H1 (cell line): ENCODE measurements at places on chromosomes 2 and 18. TPM values are rescaled to one million over a fixed set of nuclear protein-coding genes. Genes with fewer than 3 reads are reported as not detected.

The MYCN gene
- 137 and 142 TPM in 2 replicates for total RNA-seq

DNA sequence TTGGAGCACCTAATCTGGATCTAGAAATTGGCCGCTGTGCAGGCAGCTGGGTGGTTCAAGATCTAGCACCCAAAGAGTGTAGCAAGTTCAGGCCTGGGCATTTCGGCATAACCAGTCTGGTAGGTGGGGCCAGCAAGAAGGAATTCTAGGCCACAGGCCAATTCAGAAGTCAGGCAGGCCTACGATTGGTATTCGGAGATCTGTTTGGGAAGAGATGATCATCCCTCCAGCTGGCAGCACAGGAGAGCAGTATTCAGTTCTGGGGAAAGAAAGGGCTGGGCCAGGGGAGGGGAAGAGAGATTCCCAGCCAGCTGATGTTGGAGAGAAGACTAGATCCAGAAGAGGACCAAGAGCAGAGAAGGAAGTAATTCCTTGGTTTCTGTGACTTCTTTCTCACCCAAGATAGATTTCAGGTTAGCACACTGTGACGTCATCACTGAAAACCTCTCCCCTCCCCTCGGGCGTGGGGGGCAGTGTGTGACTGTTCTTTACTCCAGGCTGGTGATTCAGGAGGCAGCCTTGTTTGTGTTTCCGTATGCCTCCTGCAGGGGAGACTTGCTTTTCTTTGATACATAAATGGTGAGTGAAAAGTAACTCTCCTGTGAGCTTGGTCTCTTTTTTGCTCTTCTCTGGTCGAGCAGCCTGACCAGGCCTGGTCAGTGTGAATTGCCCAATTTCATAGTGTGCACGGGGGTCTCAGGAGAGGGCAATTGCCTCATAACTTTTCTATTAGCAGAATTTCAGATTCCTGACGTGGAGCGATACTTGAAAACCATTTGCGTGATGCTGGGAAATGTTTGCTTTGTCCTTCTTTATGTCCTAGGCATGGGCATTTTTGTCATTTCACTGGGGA is 61.1 kb downstream of the MEIS1 start:
- DNase-seq = no peak
- H3K4me3 ChIP-seq = no peak overlapping the region
- H3K27ac ChIP-seq = no peak overlapping the region
- H3K36me3 ChIP-seq = no peaks in the 10 kb centered on the region

The ARHGAP28 gene
- 14.4 and 15.4 TPM in 2 replicates for total RNA-seq

The REG1B gene
- total RNA-seq = not detected in 2 replicates

DNA sequence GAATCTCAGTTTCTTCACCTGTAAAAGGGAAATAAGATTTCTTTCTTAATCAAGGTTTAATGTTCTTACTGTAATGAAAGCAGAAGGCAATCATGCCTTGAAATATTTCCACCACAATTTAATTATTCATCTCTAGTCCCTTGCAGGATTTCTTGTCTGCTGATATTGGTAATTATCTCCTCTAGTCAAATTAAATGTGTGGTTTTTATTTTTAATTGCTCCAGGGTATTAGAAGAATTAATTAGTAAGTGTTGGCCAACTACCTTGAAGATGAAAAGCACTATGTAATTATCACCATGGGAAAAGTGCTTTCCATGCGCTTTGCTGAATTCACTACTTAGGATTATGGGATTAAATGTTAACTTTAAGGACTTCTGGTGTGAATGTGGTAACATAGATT is 8.7 kb upstream of the LAPTM4A start:
- H3K27me3 ChIP-seq = no peaks in the 10 kb centered on the region
- DNase-seq = no peak
- H3K27ac ChIP-seq = no peak overlapping the region
- no peaks in the 10 kb centered on the region for H3K36me3 ChIP-seq
- no peaks in the 10 kb centered on the region for H3K4me1 ChIP-seq

The SPATA3 gene
- not detected in 2 replicates for total RNA-seq

DNA sequence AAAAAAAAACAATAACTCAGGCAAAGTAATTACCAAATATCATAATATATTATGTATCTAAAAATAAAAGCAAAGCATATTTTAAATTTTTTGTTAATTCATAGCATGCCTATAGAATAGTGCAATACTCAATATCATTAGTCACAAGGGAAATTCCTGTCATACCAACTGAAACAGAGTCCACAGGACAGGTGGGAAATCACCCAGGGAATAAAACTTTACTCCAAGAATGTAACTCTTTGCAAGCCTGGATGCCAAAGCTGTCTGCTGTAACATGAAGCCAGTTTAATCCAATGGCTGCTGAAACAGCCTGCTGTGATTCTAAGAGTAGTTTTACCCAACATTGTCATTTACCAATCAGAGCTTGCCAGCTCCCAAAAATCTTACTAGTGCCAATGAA is 40.0 kb upstream of the SULT1C3 start:
- H3K27me3 ChIP-seq = no peaks in the 10 kb centered on the region
- DNase-seq = no peak
- no peaks in the 10 kb centered on the region for H3K36me3 ChIP-seq
- H3K4me3 ChIP-seq = no peak overlapping the region
- no peaks in the 10 kb centered on the region for H3K4me1 ChIP-seq

The DNAH6 gene
- 0.31 and 0.43 TPM in 2 replicates for total RNA-seq

- no peak overlapping the region for H3K4me3 ChIP-seq
- H3K27ac ChIP-seq = no peak overlapping the region
- H3K36me3 ChIP-seq = no peaks in the 10 kb centered on the region
- H3K4me1 ChIP-seq = no peaks in the 10 kb centered on the region; the same call in none of the 2 replicates
Measured at GRCh38 chr2:85853499-85854165, 35.2 kb downstream of the ST3GAL5 start.

The PKDCC gene
- total RNA-seq = 48.0 and 49.9 TPM in 2 replicates

DNA sequence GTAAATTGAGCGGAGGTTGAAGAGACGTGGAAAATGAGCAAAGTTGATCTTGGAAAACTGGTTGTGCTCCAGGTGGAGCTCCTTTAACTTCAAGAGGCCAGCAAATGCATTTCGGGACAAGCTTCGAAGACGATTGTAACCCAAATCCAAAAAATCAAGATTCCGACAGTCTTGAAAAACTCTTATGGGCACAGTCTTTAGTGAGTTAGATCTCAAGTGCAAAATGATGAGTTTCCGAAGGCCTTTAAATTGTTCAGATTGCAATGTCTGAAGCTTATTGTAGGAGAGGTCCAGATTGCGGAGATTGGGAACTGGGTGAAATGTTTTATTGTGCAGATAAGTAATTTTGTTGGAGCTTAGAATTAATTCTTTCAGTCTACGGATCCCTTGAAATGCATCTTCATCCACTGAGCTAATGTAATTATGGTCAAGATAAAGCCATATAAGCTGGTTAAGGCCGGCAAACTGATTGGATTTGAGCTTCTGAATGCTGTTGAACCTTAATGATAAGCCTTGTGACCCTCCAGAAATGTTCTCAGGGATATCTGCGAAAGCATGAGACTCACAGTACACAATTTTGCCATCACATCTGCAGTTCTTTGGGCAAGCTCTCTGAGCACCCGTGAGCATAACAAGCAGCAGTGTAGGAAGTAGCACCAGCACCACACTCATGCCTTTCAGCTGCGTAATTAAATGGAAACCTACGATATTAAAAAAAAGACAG is 2.9 kb downstream of the LRRTM4 start:
- H3K27me3 ChIP-seq = no peaks in the 10 kb centered on the region
- peak overlapping the region; percentile 56; the same call in 1 of the 2 replicates for H3K4me3 ChIP-seq
- no peak for DNase-seq
- 0 out of 2 replicates have a peak overlapping the region, but pooled peaks have one; percentile 54 for H3K27ac ChIP-seq

- H3K4me3 ChIP-seq = no peak overlapping the region
- H3K36me3 ChIP-seq = no peaks in the 10 kb centered on the region
- no peak for DNase-seq
- H3K27ac ChIP-seq = no peak overlapping the region
- no peaks in the 10 kb centered on the region for H3K4me1 ChIP-seq
- no peaks in the 10 kb centered on the region for H3K27me3 ChIP-seq
Measured at GRCh38 chr2:224724331-224724730, 8.2 kb upstream of the CCDC195 start.

DNA sequence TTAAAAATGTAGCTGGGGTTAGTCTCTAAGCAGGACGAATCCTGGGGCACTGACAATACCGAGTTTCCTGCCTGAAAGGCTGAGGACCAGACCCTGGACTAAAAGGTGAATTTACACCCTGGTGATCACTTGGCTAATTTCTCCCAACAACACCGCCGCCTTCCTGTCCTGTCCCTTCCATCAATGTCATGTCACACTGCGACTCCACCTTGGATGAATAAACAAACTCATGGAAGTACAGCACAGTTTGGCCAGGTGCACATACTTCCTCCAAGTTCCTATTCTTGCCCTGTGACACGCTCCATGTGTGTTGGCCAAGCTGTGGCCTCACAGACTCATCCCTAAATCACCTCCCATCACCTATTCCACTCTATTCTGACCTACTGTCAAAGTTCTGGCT is 15.9 kb upstream of the GALM start:
- H3K27ac ChIP-seq = no peak overlapping the region
- H3K36me3 ChIP-seq = no peaks in the 10 kb centered on the region
- no peak overlapping the region for H3K4me3 ChIP-seq
- DNase-seq = no peak
- no peaks in the 10 kb centered on the region for H3K27me3 ChIP-seq
- H3K4me1 ChIP-seq = no peaks in the 10 kb centered on the region

- H3K4me3 ChIP-seq = no peak overlapping the region
- no peak overlapping the region for H3K27ac ChIP-seq
- no peaks in the 10 kb centered on the region for H3K4me1 ChIP-seq
Measured at GRCh38 chr2:86825036-86825692, 34.5 kb upstream of the CD8A start.

The LOXHD1 gene
- not detected in 2 replicates for total RNA-seq

The ABCG8 gene
- total RNA-seq = not detected in 2 replicates

DNA sequence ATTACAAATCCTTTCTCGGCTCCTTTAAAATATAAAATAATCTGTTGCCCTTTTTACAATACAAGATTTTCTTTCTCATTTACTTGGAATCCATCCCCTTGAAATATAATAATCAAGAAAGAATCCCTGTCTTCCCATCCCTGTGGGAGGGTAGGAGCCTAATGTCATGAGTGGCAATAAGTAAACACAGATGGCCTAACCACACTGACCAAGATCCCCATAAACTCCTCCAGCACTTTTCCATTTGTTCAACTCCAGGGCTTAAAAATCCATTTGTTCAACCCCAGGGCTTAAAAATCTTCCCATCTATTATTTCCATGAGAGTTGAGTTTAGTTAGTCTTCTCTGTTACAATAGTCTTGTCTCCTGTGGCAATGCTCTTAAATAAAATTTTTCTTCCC is 297.6 kb downstream of the CDH7 start:
- DNase-seq = no peak
- no peaks in the 10 kb centered on the region for H3K4me1 ChIP-seq
- H3K4me3 ChIP-seq = no peak overlapping the region
- H3K36me3 ChIP-seq = no peaks in the 10 kb centered on the region

DNA sequence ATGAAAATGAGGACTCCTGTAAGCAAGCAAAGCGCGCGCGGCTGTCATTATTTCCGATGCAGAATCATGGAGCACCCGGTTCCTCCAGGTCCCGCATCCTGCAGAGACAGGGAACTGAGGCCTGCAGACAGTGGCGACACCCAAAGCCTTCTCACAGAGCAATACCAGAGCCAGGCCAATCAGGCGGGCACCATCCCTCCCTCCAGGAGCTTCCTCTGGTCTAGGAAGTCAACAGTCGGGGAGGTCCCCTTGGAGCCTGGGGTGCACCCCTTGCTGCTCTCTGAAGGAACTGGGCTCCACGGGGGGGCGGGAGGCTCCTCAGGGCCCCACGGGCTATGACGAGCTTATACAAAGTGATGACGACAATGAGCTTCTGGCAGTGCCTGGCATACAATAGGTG is 60.3 kb upstream of the HPCAL1 start:
- H3K4me1 ChIP-seq = no peaks in the 10 kb centered on the region
- no peaks in the 10 kb centered on the region for H3K36me3 ChIP-seq
- no peak overlapping the region for H3K4me3 ChIP-seq

The GPR75 gene
- total RNA-seq = 3.5 and 4.1 TPM in 2 replicates

The LRRTM4 gene
- 8.1 and 9.5 TPM in 2 replicates for total RNA-seq

GRCh38 chr2:79596403-79596802 is 83.6 kb downstream of the CTNNA2 start:
- DNase-seq = no peak
- no peaks in the 10 kb centered on the region for H3K27me3 ChIP-seq
- H3K27ac ChIP-seq = 0 out of 2 replicates have a peak overlapping the region, but pooled peaks have one; percentile 7
- no peaks in the 10 kb centered on the region for H3K36me3 ChIP-seq
- no peak overlapping the region for H3K4me3 ChIP-seq
- no peaks in the 10 kb centered on the region; the same call in 1 of the 2 replicates for H3K4me1 ChIP-seq

GRCh38 chr18:53544917-53545316 is 679.6 kb downstream of the MBD2 start:
- H3K4me3 ChIP-seq = no peak overlapping the region
- H3K36me3 ChIP-seq = no peaks in the 10 kb centered on the region
- H3K4me1 ChIP-seq = no peaks in the 10 kb centered on the region
- H3K27me3 ChIP-seq = no peaks in the 10 kb centered on the region
- no peak for DNase-seq

The YPEL5 gene
- total RNA-seq = 28.0 and 28.6 TPM in 2 replicates

The SNTG2 gene
- 14.3 and 18.1 TPM in 2 replicates for total RNA-seq

GRCh38 chr2:3639015-3639630 is 18.9 kb upstream of the ALLC start:
- no peak overlapping the region for H3K4me3 ChIP-seq
- H3K4me1 ChIP-seq = no peaks in the 10 kb centered on the region
- H3K27me3 ChIP-seq = no peaks in the 10 kb centered on the region
- H3K36me3 ChIP-seq = no peaks in the 10 kb centered on the region

GRCh38 chr2:9050122-9050809 is 46.8 kb upstream of the MBOAT2 start:
- no peak overlapping the region for H3K4me3 ChIP-seq
- H3K4me1 ChIP-seq = no peaks in the 10 kb centered on the region
- no peaks in the 10 kb centered on the region for H3K36me3 ChIP-seq
- no peaks in the 10 kb centered on the region for H3K27me3 ChIP-seq
- DNase-seq = no peak
- H3K27ac ChIP-seq = no peak overlapping the region

DNA sequence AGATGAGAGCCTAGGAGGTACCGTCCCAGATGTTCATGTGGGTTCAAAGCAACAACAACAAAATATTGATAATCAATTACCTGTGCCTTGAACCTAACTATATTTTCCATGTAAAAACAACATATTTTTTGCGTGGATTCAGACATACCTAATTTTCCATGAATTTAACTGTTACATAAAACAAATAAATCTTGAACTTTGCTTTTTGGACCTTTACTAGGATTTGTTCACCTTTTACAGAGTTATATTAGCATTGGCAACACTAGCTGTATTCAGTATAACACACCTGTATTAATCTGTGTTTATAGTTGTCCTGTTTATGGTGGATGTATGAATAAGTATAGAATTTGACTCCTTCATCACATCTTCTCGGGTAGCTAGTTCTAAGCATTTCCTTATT is 115.8 kb upstream of the STON1 start:
- H3K27me3 ChIP-seq = no peaks in the 10 kb centered on the region
- DNase-seq = no peak

The SAG gene
- not detected in 2 replicates for total RNA-seq

GRCh38 chr18:63603772-63604171 is 16.6 kb downstream of the SERPINB13 start:
- DNase-seq = no peak
- no peak overlapping the region for H3K4me3 ChIP-seq
- no peaks in the 10 kb centered on the region for H3K27me3 ChIP-seq
- no peak overlapping the region for H3K27ac ChIP-seq
- no peaks in the 10 kb centered on the region for H3K4me1 ChIP-seq

GRCh38 chr2:68606759-68607158 is 36.6 kb upstream of the PROKR1 start:
- no peak for DNase-seq
- no peaks in the 10 kb centered on the region for H3K27me3 ChIP-seq
